NCI-H2081 treated with DMSO at 0.1 percent for 48 hours (cell line): ENCODE measurements at places on chromosomes 1 and 21.

- no peak for DNase-seq
Measured at GRCh38 chr1:243890576-243890975, 40.5 kb upstream of the AKT3 start.

- no peak for DNase-seq
Measured at GRCh38 chr1:37477198-37477931, 3.0 kb downstream of the ZC3H12A start.

DNA sequence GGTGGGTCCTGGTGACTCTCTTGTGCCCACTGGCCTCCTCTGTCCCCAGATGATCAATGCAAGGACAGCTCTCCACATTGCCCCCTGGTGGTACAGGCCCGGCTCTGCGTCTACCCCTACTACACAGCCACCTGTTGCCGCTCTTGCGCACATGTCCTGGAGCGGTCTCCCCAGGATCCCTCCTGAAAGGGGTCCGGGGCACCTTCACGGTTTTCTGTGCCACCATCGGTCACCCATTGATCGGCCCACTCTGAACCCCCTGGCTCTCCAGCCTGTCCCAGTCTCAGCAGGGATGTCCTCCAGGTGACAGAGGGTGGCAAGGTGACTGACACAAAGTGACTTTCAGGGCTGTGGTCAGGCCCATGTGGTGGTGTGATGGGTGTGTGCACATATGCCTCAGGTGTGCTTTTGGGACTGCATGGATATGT lies 10.8 kb downstream of the ADAMTSL4 start:
- no peak for DNase-seq

GRCh38 chr1:208029381-208030287 lies 118.7 kb upstream of the CD34 start:
- no peak for DNase-seq

- no peak for DNase-seq
Measured at GRCh38 chr1:182972829-182973228, 19.9 kb upstream of the SHCBP1L start.

- DNase-seq, result no peak
Measured at GRCh38 chr1:97070376-97070775, 348.8 kb downstream of the PTBP2 start.

DNA sequence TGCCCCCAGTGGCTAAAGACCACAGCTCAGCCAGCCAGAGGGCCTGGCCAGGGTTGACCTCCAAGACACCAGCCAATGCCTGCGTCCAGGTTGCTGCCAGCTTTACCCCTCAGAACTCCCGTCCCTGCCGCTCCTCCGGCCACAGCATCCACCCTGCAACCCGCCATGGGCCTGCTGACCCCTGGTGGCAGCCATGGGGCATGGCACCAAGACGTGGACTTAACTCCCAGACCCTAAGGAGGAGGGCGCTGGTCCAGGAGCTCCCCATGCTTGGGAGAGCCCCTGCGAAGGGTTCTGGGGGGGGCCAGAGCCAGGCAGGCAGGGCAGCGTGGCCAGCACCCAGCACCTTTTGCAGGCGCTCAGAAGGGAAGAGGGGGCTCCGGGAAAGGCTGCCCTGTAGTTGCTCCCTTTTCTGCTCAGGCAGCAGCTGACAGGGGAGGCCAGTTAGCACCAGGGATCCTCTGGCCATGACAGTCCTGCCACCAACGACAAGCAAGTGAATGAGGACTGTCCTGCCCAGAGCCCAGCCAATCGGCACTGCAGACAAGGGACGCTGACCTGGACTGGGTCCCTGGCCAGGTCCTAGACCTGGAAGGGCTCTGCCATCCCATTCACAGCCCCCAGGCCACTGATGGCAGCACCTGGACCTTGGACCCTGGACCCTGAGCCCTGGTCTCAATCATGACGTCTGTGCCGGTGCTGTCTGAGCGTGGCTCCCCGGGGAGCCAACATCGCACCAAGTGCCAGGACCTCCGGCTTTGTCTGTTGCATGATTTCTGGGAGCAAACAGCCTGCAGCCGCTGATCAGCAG lies 246.2 kb downstream of the NPHP4 start:
- peak; percentile 6 for DNase-seq

GRCh38 chr1:163275222-163275621 lies 46.5 kb upstream of the NUF2 start:
- no peak for DNase-seq

DNA sequence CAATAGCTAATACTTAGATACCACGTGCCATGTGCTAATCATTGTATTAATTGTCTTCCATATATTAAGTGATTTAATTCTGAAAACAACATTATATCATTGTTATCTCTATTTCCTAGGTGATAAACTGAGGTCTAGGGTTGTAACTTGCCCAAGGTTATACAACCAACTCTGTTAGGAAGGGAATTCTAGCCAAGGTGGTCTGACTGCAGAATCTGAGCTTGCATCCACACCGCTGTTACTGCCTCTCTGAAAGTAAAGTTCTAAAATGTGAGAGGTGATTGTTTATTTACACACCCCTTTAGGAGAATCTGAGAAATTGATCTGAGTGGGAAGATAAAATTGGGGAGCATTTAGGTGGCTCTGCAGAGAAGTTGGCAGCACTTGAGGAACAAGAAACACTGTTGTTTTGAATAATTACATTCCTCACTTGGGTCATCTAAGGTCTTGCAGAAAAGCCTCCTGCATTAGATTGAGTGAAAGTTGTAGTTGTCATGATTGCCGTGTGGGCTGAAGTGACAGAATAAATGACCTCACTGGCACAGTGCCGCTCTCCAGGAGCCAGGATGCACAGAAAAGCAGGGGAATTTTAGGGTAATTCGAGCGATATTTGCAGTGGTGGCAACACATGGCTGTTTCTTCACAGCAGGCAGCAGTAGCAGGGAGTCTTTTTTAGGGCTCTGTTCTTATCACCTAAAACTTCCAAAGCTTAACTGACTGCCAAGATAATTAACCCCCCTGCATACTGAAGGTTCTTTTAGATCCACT lies 121.7 kb downstream of the ADGRL4 start:
- no peak for DNase-seq

DNA sequence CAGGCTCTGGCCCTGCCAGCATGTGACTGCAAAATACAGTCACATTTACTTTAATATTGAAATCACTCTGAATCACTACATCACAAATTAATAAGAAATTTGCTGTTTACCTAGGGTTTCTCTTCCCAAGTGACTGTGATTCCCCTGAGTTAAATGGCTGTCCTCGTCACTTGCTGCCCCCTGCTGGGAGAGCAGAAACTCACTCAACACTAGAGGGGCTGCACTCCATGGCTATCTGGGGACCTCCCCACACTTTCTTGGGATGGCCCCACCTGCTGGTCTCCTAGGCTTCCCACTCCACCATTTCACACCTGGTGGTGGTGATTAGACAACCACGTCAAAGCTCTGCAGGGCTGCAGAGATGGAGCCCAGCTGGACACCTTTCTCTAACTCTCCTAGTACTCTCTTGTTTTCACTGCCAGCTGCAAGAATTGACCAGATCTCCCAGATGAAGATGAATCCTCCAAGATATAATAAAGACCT lies 63.4 kb downstream of the CD2 start:
- no peak for DNase-seq

- DNase-seq, result no peak
Measured at GRCh38 chr21:38631676-38632075, 133.4 kb upstream of the ERG start.

GRCh38 chr1:185775501-185775900 lies 41.3 kb downstream of the HMCN1 start:
- no peak for DNase-seq

DNA sequence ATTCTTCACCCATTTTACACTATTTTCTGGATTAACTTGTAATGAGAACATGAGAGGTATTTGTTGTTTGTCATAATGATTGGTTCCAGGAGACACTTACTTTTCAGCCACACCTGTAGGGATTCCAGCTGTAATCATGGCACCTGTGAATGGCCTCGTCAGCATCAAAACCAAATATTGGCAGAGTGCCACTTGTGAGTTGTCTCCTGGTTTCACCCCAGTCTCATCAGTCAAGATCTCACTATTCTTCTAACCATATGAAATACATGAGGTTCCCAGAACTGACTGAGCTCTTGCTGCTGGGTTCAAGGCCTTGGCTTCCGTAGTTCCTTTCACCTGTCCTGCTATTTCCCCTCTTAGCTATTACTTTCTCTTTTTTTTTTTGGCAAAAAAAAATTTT lies 246.6 kb upstream of the ADGRL2 start:
- DNase-seq, result no peak

DNA sequence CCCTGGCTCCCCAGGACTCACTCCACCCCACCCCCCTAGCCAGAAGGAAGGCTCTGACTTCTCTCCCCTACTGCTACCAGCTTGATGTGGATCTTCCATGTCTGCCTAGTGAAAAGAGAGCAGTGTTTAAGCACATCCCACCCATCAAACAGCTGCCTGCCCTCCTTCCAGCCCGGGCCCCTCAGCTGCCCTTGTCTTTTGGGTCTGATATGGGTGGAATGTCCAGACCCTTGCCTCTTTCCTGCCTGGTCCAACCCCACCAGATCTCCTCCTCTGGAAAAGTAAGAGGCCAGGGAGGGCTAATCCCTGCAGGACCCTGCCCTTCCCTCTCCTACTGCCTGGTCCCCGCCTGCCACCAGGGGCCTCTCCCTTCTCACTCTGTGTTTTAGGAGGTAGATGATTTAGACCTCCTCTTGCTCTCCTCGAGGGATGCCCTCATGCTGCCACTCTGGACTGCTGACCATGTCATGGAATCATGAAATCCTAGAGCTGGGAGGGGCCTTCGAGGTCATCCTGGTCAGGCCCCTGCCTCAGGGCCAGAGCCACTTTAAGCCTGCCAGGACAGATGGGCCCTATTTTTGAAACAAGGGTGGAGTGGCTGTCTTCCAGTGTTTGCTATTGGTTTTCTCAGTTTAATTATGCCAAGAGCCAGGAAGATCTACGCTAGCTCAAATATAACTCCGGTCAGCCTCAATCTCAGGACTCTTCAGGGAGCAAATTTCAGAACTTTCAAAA lies 15.8 kb upstream of the HSPG2 start:
- DNase-seq, result no peak

- no peak for DNase-seq
Measured at GRCh38 chr1:224666913-224667312, 50.8 kb downstream of the CNIH3 start.

DNA sequence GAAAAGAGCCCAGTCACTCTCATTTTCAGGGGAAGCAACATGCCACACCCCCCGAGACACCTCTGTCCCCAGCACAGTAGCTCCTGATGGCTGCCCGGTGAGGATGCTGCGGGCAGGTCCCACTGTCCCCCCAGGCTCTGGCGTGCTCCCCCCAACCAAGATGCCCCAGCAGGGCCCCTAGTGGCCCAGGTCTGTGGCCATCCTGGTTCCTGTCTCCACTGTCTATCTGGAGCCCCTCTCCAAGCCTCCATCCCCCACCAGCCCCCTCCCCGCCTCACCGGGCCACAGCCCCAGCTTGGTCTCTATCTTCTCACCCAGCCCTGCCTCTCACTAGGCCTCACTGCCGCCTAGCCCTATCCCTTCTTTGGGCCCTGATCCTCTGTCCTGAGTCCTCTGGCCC lies 61.8 kb downstream of the UBIAD1 start:
- DNase-seq, result no peak

- no peak for DNase-seq
Measured at GRCh38 chr1:97457446-97458089, 463.3 kb downstream of the DPYD start.

GRCh38 chr1:173717238-173717637 lies 2.5 kb downstream of the KLHL20 start:
- no peak for DNase-seq

DNA sequence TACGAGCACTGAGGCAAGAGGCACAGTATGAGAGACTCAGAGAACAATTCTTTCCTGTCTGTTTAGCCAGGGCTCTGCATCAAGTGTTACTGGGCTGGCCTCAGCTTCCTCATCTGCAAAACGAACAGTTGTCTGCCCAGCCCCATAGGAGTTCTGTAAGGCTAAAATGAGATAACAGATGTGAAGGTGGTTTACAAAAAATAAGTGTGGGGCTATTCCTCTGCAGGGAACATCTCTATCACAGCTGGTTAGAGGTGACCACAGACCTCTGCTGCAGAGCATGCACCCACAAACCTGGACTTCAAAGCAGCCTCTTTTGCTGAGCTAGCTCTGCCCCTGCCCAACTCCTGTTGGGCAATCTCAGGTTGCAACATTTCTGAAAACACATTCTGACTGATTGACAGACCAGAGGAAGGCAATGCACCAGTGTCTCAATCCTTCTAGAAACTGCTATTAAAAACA lies 10.5 kb upstream of the OLIG1 start:
- no peak for DNase-seq

DNA sequence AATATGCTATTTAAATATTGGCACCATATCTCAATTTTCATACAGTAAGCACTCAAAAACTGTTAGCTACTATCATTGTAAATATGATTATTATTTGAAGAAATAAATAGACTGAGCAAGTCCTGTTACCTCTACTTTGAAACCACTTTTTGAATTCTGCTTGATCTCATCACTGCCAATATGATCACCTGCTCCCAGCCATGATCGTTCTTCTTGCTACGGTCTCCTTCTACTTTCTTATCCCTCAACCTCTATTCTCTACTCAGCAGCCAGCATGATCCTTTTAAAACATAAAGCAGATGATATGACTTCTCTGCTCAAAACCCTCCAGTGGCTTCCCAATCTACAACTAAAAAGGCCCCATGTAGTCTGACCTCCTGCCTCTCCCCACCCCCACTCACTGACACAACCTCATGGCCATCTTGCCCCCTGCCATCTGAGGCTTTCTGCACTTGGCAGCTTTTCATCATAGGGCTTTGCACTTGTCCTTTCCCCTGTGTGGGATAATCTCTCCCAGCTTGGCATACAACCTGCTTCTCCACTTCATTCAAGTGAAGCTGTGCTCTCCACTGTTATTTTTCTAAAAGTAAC lies 27.2 kb downstream of the CD34 start:
- DNase-seq, result no peak

GRCh38 chr1:173255214-173255813 lies 48.2 kb upstream of the TNFSF4 start:
- DNase-seq, result no peak

DNA sequence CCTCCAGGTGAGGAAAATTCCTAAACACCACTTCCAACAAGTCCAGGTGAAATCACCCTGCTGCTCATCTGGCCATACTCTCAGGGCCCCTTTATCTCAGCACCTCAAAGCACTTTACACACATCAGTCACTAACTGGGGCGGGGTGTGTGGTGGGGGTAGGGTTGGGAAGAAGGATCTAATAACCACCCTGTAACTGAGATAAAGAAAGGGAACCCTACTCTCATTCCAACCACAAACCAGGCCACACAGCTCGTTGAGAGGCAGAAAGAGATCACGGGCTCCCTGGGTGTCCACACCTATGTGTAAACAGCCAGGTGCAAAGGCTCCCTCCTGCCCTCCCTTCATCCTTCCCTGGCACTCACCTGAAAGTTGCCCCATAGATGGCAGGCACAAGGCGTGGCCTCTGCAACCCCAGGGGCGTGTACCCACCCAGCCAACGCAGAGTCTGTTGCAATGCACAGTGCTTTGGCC lies 20.4 kb downstream of the GPR161 start:
- no peak for DNase-seq

GRCh38 chr21:43653626-43654025 lies 5.7 kb downstream of the HSF2BP start:
- DNase-seq, result no peak

DNA sequence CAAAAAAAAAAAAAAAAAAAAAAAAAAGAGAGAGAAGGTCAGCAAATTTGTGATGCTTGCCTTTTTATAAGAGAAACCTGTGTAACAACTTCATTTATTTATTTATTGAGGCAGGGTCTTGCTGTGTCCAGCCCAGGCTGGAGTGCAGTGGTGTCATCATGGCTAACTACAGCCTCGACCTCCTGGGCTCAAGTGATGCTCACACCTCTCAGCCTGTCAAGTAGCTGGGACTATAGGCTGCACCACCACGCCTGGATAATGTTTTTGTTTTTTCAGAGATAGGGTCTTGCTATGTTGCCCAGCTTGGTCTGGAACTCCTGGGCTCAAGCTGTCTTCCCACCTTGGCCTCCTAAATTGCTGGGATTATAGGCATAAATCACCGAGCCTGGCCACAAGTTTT lies 42.4 kb downstream of the DHCR24 start:
- DNase-seq, result no peak
